Kasumi-1 (cell line): ENCODE measurements at places on chromosomes 6 and 20.

DNA sequence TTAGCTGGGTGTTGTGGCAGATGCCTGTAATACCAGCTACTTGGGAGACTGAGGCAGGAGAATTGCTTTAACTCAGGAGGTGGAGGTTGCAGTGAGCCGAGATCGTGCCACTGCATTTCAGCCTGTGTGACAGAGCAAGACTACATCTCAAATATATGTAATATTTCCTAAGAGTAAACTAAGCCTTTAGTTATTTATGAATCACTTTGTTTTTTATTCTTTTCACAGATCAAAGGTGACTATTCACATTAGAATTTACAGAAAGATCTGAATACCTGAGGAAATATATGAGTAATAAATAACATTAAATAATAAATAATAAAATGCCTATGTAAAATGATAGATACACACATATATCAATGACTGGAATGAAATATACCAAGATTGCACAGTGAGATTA, 630.8 kb upstream of the IMPG1 start:
- DNase-seq = no peak

DNA sequence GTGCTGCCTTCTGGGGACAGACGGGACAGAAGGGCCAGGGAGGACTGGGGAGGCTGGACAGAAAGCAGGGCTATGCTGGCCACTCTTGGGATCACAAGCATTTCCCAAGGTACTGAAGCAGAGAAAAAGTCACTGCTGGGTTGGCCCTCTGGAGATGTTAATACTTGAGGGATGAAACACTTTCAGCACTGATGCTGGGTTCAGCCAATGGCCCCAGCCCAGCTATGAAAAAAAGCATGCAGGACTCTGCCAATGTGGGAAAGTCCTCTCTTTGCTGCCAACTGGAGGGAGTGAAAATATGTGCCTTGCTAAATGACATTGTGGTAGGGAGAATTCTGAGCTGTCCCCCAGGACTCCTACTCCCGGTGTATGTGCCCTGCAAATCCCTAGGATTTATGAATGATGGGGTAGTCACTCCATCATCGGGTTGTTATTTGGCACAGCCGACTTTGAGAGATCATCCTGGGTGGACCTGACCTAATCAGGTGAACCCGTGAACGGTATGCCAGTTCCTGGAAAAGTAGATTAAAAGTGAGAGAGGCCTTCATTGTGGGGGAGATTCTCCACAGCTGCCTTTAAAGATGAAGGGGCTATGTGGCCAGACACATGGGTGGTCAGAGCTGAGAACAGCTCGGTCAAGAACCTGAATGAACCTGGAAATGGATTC, 119.9 kb upstream of the TRAF3IP2 start:
- no peak for DNase-seq

GRCh38 chr6:79913369-79913768, 34.0 kb downstream of the ELOVL4 start:
- no peak for DNase-seq

DNA sequence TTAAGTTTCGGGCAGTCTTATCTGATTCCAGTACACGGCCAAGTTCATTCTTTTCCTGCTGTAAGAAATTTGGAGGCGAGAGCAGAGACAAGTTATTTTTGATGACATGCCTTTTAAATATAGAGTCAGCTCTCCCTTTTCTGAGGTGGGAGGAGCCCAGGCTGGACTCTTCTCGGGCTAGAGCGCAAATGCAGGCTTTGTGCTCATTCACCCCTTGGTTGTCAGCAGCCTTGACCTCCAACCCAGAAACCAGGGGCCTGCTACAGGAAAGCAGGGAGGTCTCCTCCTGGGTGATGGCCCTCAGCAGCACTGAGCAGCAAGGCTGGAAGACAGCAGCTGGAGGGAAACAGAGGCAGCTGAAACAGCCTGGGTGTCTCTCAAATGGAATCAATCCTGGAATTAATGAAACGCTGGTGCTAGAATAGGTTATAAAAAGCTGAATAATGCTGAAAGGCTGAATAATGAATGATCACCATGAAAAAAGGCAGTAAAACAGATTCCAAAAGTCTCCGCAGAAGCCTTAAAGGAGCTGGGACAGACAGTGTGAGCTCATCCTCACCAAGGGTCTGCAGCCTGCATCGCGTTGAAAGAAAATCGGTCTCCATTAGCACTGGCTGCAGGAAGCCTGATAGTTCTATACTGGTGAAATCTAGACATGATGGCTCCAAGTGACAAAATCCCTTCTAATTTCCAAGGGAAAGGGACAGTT, 28.2 kb upstream of the ECI2 start:
- DNase-seq = no peak

DNA sequence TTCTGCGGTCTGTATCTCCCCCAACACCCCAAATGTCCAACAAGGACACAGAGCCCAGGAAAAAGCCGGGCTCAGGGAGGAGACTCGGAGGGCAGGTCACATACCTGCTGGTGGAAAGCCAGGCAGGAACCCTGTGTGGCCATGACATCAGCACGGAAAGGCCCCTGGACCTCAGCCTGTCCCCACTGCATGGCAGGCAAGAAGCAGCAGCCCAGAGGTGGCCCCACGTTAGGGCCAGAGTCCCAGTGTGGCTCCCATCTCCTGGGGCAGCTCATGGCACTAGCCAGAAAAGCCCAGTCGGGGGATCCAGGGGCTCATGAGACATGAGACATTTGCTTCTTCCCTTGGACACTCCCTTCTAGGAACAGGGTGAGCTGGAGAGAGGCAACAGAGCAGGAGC, 258.7 kb downstream of the DLL1 start:
- no peak for DNase-seq

DNA sequence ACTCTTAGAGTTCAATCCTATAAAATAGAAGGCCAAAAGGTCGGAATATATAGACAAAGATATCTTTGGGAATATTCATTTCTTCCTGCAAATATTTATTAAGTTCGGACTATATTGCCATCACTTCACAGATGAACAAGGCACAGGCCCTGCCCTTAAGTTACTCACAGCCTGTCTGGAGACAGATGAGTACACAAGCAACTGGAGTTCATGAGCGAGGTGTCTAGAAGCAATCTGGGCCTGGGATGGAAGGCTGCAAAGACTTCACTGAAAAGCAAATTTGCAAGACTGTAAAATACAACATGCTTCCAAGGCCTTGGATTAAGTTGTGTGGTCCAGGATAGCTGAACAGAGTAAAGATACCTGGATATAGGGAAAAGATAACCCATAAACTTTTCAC, 56.7 kb upstream of the CEP85L start:
- no peak for DNase-seq

- no peak for DNase-seq
Measured at GRCh38 chr6:129120856-129121638, 238.1 kb downstream of the LAMA2 start.

GRCh38 chr6:76217606-76218005, 145.1 kb upstream of the IMPG1 start:
- DNase-seq = no peak

DNA sequence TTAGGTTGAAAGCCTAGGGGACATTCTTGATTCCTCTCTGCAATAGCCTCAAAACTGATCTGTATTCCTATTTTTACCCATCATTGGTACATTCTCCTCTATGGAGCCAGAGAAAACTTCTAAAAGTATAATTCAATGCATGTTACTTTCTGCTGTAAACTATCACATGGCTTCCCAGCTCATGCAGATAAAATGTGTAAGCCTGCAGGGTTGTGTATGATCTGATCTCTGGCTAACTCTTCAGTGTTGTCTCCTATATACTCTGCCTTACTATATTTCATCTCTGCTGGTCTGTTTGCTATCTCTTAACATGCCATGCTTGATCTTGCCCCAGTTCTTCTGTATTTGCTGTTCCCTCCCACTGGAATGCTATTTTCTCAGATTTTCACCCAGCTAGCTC, 323.3 kb upstream of the RSPO3 start:
- DNase-seq = no peak

- no peak for DNase-seq
Measured at GRCh38 chr6:113489952-113490746, 367.0 kb upstream of the MARCKS start.

DNA sequence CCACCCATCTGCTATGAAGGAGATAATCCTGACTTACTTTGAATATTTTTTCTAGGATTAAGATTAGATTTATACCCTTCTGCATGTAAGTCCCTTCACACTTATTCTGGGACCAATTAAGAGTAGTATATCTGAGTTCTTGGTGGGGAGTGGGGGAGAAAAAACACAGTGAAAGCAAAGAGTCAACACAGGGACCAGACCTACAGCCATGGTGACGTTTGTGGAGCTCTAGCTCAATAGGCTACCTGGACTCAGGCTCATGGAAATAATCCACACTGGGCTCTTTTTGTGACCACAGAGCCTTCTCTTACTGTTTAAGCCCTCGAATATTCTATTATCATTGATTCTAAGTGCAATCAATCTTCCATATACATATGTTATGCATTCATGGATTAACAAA, 491.4 kb downstream of the LMBRD1 start:
- DNase-seq = no peak

DNA sequence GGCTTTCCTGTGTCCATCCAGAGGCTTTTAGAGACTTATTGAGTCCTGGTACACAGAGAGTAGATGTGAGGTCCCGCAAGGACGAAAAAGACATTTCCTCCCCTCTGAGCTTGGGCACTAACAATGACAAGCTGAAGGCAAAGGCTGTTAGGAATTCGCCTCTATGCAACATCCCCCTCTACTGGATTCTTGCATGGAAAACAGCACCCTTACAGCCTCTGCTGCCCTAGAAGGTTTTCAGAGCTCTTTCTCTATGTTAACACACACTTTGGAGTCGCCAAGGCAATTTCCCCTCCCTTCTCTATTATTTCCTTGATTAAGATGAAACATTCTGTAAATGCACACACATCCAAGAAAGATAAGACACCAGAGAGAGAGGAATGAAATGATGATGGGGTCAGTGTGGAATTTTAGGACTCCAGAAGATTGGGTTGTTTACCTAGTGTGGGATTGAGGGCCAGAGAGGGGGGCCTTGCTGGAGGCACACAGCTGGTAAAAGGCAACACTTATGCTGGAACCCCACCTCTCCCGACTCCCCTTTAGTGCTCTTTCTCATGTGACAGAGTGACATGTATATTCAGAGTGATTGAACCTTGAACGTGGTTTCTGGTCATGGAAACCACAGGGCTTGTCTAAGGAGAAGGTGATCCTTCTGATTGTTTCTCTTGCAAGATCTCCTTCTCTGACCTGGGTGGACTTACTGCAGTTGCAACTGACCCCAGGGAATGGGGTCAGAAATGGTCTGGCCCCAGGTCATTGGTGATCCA, 300.7 kb downstream of the CLIC5 start:
- peak; percentile 94 for DNase-seq

GRCh38 chr6:6841571-6841970, 253.1 kb downstream of the LY86 start:
- no peak for DNase-seq

GRCh38 chr6:169626649-169627048, 75.2 kb downstream of the WDR27 start:
- no peak for DNase-seq

GRCh38 chr6:151537556-151537955, 43.7 kb downstream of the CCDC170 start:
- DNase-seq = no peak

DNA sequence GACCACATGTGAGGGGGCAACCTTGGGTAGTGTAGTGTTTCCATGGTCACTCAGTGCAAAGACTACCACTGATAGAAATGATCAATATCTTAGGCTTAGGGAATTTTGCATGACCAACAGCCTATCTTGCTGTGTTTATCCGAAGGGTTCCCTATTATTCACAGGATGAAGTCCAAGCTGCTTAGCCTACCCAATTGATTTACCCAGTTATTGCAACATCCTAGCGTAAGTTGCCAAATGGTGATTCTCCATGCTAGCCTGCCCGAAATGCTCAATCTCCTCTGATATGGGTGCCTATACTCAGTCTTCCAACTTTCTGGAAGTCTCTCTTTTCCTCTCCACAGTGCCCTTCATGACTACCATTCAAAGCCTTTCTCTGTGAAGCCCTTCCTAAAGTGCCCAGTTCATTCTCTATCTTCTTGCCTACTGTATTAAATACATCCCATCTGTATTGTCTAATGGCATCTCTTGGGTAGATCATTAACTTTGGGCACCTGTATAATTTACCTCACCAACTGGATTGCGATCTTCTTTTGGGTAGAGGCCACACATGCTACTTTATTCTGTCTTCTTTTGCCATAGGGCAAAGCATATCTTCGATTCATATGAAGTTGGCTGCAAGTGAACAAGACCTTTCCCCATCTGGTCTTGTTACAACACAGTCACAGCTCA, 240.5 kb downstream of the CLIC5 start:
- DNase-seq = no peak

GRCh38 chr6:48080227-48081009, 30.6 kb downstream of the PTCHD4 start:
- DNase-seq = no peak

DNA sequence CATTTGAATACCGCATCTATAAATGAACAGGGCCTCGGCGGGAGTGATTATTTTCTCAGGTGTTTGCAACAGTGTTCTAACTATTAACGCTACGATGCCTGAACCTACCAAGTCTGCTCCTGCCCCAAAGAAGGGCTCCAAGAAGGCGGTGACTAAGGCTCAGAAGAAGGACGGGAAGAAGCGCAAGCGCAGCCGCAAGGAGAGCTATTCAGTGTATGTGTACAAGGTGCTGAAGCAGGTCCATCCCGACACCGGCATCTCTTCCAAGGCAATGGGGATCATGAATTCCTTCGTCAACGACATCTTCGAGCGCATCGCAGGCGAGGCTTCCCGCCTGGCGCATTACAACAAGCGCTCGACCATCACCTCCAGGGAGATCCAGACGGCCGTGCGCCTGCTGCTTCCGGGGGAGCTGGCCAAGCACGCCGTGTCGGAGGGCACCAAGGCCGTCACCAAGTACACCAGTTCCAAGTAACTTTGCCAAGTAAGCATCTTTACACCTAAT, 70.9 kb downstream of the HFE start:
- DNase-seq = peak; percentile 99

GRCh38 chr20:59051666-59052185, 9.1 kb upstream of the PRELID3B start:
- DNase-seq = no peak

DNA sequence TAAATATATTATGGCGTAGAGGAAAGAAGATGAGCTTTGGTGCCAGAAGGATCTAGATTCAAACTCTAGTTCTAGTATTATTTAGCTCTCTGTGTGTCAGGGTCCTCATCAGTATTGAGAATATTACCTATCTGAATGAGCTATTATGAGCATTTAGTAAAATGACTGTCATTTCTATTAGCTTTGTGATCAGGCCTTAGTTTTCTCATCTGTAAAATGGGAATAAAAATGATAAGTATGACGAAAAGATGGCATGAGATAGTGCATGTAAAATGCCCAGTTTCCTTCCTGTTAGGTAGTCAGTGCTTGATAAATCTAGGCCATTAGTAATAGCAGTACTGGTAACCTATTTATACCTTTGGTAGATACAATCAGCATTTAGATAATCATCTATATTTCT, 35.1 kb downstream of the NOX3 start:
- no peak for DNase-seq

DNA sequence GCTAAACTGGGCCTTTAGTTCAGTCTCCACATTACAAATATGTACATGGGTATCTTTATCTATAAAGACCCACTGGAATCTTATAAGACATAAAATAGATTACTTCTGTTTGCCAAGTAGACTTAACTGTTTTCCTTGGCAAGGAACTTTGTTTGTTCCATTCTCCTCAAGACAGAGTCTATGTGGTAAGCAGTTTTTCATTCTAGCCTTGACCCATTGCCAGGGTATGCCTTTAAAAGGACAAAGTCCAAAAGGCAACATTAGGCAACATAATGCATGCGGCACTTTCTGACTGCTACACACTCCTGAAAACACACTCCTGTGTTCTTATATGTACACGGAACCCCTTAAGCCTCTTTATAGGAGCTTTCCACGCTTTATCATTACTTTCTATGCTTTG, 20.4 kb downstream of the VNN1 start:
- no peak for DNase-seq
